ENCODE measurements at places on chromosomes 2 and 18. TPM values are rescaled to one million over a fixed set of nuclear protein-coding genes. Genes with fewer than 3 reads are reported as not detected.

The NT5DC4 gene
- not detected for total RNA-seq

The KCNG2 gene
- total RNA-seq, result 0.43 TPM

The C2orf81 gene
- under 0.01 TPM for total RNA-seq

The DSC3 gene
- 0.11 TPM for total RNA-seq

The TMEFF2 gene
- not detected for total RNA-seq

The SS18 gene
- total RNA-seq, result 68.0 TPM

The TAF4B gene
- total RNA-seq, result 0.76 TPM

The CHPF gene
- 0.17 TPM for total RNA-seq

The NT5C1B gene
- total RNA-seq, result not detected

The NEB gene
- 0.60 TPM for total RNA-seq

The NGEF gene
- under 0.01 TPM for total RNA-seq

The LRRTM1 gene
- total RNA-seq, result not detected

The FBXO36 gene
- 1.6 TPM for total RNA-seq

The C1QL2 gene
- total RNA-seq, result not detected

The STPG4 gene
- 0.17 TPM for total RNA-seq

The HAUS1 gene
- total RNA-seq, result 35.5 TPM

The SKA1 gene
- 1.8 TPM for total RNA-seq

The KCNJ3 gene
- not detected for total RNA-seq

The TBR1 gene
- total RNA-seq, result under 0.01 TPM

The ALLC gene
- not detected for total RNA-seq

The RGPD6 gene
- total RNA-seq, result 30.1 TPM

The IL1RL2 gene
- 0.22 TPM for total RNA-seq

The GCG gene
- total RNA-seq, result not detected

The MYO3B gene
- under 0.01 TPM for total RNA-seq

The TUBB8B gene
- 0.11 TPM for total RNA-seq

The CIB4 gene
- total RNA-seq, result not detected

The FAM124B gene
- total RNA-seq, result 13.3 TPM

The ZNF519 gene
- 3.0 TPM for total RNA-seq

The ZC3H8 gene
- total RNA-seq, result 7.7 TPM

The CNGA3 gene
- not detected for total RNA-seq

The RGPD4 gene
- total RNA-seq, result not detected

The LYG2 gene
- total RNA-seq, result not detected

The ST8SIA5 gene
- under 0.01 TPM for total RNA-seq

The TCF4 gene
- total RNA-seq, result 471 TPM

The CFAP221 gene
- total RNA-seq, result not detected

The LONRF2 gene
- total RNA-seq, result under 0.01 TPM

The SERPINB4 gene
- not detected for total RNA-seq

The GAREM1 gene
- total RNA-seq, result 0.17 TPM

The ZSWIM2 gene
- not detected for total RNA-seq

The CYRIA gene
- total RNA-seq, result 33.6 TPM

The UPP2 gene
- total RNA-seq, result not detected

The DSG1 gene
- not detected for total RNA-seq

The ASB3 gene
- 38.9 TPM for total RNA-seq

Measured in dermis lymphatic vessel endothelial cell (primary cell).